ENCODE measurements at places on chromosomes 7 and 10.
A peak's percentile ranks its signal among the peaks of the same experiment; 100 is the strongest.

DNA sequence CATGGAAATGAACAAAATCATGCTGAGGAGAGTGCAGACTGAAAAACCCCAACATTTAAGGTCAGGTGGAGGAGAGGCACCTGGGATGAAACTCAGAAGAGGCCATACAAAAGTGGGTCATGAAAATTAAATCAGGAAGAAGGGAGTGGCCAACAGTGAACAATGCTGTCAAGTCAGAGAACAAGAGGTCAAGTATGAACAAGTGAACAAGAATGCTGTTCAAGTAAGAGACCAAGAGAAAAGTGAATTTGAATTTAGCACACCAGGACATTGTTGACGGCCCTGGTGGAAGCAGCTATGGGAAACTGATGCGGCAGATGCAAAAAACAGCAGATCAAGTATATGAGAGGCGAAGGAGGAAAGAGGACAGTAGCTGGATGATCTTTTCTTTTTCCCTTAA is 7.9 kb downstream of the CEP41 start:
- DNase-seq = no peak

GRCh38 chr10:131698232-131698631 is 202.6 kb upstream of the PPP2R2D start:
- DNase-seq = no peak

GRCh38 chr10:88523739-88524400 is 59.2 kb downstream of the RNLS start:
- no peak for DNase-seq

DNA sequence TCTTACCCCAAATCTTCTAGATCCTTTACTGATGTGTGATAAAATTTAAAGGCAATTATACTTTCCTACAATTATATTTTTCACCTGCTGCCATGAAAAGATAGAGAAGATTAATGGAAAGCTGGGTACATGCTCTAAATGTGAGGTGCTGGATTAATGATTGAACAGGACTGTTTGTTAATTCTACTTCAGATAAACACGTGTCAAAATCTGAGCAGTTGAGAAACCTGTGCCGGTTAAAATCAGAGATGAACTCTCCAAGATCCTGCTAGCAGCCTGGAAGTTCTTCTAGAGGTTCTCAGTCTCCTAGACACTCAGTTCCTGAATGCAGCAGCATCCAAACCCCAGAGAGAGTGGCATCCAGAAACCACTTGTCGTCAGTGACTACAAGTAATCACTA is 69.2 kb downstream of the INHBA start:
- no peak for DNase-seq

GRCh38 chr10:84375011-84375410 is 46.6 kb downstream of the CCSER2 start:
- peak; percentile 72 for DNase-seq

GRCh38 chr10:6351495-6351894 is 148.8 kb downstream of the PFKFB3 start:
- no peak for DNase-seq

DNA sequence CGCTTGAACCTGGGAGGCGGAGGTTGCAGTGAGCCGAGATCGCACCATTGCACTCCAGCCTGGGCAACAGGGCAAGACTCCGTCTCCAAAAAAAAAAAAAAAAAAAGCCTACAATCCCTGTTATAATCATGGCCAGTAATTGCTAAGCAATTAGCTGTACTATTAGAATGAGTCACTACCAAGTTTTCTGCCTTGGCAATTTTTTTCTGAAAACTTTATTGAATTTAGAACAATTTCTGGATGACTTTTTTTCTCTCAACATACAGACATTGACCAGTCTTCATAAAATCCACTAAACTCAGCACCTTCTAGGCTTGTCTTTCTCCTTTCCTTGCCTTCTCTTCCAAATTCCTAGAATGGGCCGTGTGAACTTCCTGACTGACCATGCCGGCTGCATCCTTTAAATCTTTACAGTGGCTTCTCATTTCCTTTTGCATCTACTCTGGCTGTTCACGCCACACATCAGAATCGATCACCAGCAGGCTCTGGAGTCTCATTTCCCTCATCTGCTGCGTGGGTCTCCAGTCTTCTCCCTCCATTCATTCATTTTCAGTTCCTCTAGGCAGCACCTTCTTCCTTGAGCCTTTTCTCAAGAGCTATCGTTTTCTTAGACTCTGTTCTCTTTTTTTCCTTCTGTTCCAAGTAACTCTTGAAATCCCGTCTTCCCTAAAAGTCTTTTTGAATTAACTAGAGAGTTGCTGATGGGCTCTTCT is 107.9 kb downstream of the KAT6B start:
- no peak for DNase-seq

Data from pons (tissue), 1 donor.